ENCODE measurements at places on chromosomes 11 and 22.
A peak's percentile ranks its signal among the peaks of the same experiment; 100 is the strongest.

- DNase-seq, result peak; percentile 11
These were observed 26.4 kb downstream of the SCN4B start for GRCh38 chr11:118126082-118126838.

DNA sequence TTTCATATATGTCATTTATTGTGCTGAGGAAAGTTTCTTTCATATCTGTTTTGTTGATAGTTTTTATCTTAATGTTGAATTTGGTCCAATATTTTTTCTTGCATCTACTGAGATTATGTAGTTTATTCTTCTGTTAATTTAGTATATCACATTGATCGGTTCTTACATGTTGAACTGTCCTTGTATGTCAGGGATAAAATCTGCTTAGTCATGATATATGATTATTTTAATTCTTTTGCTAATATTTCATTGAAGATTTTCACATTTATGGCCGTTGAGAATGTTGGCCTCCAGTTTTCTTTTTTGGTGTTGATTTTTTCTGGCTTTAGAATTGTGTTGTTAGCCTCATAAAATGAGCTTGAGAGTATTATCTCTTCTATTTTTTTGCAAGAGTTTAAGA, 31.2 kb upstream of the CHORDC1 start:
- DNase-seq, result no peak

DNA sequence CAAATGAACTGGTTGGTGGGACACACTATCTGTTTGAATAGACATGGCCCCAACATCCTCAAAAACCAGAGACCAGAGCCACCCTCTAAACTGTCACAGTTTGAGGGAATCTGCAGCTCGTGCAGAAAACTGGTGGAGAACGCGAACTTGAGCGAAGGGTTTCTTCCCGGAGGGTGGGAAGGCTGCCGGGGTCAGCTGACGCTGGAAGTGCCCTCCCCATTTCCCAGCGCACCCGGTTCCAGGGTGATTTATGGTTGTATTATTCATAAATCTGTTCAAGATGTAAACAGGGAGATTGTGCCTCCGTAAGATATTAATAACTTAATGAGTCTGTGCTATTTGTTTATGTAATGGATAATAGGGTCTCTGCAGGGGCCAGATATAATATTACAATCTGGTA, 1396.7 kb downstream of the BRD1 start:
- no peak for DNase-seq

DNA sequence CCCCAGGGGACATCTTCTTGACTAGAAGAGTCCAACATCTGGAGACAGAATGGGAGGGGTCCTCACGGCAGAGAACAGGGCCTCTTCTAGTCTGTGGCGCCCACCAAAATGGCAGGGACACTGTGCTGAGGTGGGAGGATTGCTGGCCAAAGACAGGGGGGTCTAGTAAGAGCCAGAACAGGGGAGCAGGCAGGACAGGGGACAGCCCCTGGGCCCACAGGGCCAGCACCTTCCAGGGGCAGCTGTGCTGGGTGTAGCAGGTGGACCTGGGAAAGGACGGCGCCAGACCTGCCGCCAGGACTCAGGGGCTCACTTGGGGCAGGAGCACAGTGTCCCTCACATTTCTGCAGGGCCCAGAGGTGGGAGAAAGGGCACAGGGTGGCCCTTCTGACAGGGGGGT, 858 bp upstream of the APOBEC3A start:
- no peak for DNase-seq

- no peak for DNase-seq
These were observed 43.4 kb upstream of the PITPNB start for GRCh38 chr22:27962268-27963044.

DNA sequence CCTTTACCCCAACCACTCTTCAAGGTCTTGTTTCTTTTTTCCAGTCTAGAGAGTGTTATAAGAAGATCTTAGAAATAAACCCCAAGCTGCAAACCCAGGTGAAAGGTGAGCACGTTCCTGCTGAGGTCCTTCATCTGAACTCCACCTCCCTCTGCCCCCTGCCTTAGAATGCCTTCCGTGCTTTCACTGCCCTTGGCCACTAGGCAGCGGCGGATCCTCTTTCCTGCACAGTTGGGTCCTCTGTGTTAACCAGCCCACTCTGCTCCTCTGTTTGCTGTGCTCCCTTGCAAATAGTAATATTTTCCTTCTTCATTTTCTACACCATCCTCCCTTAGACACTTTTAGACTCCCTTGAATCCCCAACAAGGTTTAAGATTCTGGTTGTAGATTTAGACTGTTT, 24.3 kb downstream of the TTC12 start:
- no peak for DNase-seq

DNA sequence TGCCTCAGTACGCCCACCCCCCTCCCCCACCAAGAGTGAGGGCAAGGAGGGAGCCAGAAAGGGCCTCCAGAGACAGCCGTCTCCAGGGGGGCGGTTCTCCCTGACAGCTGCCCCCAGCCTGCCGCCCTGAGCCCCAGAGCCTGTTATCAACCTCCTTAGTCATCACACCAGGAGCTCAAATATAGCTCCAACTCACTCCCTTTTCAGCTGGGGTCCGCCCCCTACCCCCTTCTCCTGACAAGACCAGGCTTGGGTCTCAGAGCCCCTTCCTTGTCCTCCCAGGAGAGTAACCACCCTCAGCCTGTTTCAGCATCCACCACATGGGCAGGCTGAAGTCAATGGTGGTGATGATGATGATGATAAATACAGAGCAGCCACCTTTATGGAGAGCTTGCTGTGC, 2.5 kb upstream of the INPP5J start:
- DNase-seq, result no peak

GRCh38 chr11:1011320-1011698, 25.2 kb downstream of the MUC6 start:
- DNase-seq, result no peak

DNA sequence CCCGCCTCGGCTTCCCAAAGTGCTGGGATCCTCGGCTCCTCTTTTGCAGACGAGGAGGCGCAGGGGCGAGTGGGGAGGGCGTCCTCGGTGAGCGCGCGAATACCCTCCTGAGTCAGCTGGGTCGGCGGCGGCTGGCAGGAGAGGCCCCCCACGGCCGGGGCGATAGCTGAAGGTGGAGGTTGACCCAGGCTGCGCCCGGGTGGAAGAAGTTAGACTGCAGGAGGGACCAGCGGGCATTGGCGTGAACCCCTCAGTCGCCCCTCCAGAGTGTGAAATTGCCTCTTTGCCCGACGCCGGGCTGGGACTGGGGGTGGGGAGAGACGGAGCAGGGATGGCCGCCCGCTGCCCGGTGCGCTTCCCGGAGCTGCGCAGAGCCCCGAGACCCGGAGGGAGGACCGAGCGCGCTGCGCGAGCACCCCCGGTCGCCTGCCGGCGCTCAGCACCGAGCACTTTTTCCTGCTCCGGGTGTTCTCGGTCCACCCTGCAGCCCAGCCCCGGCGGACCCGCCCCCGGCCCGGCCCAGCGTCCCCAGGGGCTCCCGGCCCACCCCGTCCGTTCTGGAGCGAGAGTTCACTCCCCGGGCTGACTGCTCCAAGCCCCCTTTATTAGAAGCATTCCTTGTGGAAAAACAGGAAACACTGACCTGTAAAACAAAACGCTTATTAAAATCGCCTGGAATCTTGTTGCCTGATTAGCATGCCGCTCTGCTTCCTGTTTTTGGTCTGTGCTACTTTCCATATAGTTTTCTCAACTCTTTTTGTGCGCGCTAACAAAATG, 13.7 kb upstream of the CPT1A start:
- peak; percentile 20 for DNase-seq

DNA sequence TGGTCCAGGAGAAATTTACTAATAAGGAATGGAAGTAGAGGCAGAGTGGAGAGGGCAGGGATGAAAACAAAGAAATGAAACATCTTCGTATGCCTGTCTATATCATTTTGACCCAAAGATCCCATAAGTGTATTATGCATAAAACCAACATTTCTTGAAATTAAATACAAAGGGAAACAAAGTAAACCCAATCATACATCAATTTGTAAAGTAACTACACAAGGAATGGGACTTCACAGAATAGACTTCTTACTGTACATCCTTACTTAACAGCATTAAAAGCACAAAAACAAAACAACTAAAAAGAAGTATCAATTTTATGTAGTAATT, 253.6 kb upstream of the CCDC179 start:
- DNase-seq, result no peak

GRCh38 chr22:29475550-29475949, 4.5 kb upstream of the NEFH start:
- no peak for DNase-seq

- DNase-seq, result no peak
These were observed 194.3 kb upstream of the ANO3 start for GRCh38 chr11:26137651-26138050.

GRCh38 chr11:97364047-97364446, 974.2 kb downstream of the JRKL start:
- DNase-seq, result no peak

DNA sequence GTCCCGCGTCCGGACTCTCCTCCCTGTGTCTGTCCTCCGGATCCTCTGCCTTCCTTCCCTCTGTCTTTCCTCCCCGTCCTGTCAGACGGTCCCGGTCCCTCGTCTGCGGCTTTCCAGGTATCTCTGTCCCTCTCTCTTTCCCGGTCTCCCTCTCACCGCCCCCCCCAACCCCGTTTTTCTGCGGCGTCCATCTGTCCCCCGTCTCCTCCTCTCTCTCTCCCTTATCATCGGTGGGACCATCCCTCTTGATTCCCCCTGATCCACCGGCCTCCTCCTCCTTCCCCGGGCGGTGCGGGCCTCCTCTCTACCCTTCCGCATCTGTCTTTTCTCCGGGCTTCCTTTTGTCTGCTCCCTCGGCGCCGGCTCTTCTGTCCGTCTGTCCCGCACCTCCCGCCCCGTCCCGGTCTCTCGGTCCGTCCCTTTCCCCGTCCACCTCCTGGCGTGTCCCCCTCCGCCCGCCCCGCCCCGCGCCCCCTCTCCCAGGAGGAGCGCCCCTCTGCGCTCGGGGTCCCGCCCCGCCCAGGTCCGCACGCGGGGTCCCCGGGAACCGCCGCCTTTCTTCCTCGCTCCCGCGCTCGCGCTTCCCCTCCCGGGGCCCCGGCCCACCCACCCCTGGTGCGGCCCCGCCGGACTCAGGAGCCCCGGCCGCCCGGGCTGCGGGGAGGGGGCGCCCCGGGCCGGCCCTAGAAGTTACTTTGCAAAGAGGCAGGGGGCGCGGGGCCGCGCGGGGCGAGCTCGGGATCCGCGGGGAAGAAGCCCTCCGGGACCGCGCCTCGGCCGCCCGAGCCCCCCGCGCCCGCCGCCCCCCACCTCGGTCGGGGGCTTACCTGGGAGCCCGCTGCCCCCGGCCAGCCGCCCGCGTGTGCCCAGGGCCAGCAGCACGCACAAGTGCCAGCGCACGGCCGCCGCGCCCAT, 568 bp downstream of the SCUBE1 start:
- no peak for DNase-seq

GRCh38 chr11:128634395-128634794, 47.0 kb upstream of the ETS1 start:
- no peak for DNase-seq

DNA sequence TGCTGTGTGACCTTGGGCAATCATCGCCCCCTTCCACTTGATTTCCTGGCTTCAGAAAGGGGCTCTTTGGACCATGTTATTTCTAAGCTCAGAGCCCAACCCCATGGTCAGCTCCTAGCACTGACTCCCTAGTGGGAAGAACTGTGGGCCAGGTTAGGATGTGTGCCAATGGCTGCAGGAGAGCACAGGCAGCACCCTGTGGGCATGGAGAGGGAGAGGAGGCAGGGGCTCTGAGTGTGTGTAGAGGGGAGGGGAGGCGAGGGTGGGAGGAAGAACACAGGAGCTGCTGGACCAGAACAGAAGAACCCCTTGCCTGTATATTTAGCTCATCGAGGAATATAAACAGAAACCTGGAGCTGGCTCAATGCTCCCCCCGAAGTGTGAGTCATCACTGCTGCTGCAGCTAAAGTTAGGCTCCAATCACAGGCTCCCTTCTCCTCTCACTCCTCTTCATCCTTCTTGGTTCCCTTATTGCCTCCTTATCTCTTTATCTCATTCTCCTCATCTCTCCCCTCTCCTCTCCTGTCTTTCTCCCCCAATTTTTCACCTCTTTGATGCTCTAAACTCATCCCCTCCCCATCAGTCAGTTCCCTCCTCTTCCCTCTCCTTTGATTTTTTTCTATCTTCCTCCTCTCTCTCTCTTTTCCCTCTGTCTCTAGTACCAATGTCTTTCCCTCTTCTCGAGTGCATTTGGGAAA, 14.5 kb upstream of the RPS19BP1 start:
- no peak for DNase-seq
